Glomerular endothelial cell (primary cell): ENCODE measurements at places on chromosomes 12 and 14.

GRCh38 chr12:89472508-89472907, 52.1 kb downstream of the GALNT4 start:
- DNase-seq, result no peak

GRCh38 chr12:90945070-90945649, 9.8 kb downstream of the CCER1 start:
- no peak for DNase-seq

DNA sequence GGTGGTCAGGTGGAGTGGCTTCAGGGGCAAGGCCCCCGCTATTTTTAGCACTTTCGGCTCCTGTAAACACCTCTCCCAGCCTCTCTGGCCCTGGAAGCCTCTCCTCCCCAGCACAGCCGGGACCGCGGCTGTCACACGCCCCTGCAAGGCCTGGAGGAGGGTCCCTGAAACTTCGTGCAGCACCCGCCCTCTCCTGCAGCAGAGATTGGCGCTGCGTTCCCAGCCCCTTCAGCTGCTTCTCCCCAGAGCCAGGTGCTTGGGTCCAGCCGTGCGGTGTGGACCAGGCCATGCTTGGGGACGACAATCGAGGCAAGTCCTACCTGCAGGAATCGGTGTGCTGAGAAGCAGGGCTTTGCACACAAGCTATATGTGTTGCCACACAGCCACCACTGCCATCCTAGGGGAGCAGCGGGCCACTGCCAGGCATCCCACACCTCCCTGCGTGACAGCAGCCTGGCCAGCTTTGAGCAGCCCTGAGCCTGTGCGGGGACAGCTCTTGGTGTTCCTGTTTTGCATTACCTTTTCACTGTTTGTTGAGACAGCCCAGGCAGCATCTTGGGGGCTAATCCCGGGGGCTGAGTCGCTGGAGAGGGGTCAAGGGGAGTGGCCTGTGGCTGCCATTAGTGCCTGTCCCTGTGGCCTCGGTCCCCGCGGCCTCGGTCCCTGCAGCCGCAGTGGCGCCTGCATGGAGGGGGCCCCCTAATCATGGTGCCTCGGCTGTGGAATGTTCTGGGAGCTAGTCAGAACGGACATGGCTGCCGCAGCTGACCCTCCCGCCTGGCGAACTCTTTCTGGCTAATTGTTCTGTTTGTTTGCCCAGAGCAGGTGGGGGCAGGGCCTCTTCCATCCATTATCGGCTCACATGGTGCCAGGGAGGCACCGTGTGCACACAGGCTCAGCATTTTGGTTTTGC, 27.6 kb upstream of the TRAF3 start:
- no peak for DNase-seq

- DNase-seq, result no peak
Measured at GRCh38 chr14:61444215-61444768, 122.9 kb downstream of the PRKCH start.

DNA sequence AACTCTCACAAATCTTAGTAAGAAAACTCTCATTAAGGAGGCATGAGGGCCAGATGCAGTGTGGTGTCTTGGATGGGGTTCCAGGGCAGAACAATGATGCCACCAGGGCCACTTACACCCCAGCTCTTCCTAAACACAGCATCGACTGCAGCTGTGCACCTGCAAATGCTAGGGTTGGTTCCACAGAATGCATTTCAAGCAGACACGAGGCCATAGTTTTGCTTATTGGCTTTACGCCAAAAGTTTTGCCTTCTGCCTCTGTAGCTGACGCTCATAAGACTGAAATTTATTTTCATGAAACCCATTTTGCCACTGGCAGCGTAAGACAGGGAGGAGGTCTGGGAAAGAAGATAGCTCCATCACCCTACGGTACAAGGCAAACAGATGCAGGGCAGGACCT, 179.0 kb downstream of the RIMBP2 start:
- DNase-seq, result no peak

DNA sequence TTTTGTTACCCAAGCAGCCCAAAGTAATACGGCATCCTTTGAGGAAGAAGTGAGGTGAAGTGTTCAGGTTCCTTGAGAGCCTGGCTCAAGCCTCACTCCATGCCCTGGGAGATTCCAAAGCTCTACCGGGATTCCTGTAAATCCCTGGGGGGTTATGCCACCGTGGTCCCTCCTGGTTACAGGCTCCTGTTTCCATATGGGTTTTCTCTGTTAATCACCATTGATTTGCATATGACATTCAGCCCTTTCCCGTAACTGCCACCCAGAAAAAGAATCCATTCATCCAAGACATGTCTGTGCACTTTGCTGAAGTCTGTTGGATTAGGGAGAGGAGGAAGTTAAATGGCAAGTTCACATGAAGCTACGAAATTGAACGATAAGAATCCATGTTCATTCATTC, 27.9 kb upstream of the CCDC60 start:
- DNase-seq, result no peak

GRCh38 chr12:104535369-104535768, 78.6 kb downstream of the CHST11 start:
- no peak for DNase-seq

- no peak for DNase-seq
Measured at GRCh38 chr12:130879781-130880389, 8.0 kb downstream of the RAN start.

DNA sequence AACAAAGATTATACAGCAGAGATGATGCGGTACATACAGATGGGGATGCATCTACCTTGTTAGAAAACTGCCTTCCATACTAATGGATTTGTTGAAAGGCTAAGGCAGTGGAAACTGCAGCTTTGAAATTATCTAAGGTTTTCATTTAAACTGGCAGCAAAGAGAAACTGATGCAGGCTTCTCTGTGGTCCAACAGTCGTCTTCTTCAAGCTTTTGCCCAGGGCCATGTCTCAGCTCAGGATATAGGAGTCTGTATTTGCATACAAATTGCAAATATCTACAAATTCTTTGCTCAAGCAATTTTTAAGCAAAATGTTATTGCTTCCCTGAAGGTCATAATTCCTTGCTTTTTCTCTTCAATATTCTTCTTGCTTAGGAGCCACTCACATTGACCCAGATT, 33.7 kb downstream of the ERH start:
- DNase-seq, result no peak

DNA sequence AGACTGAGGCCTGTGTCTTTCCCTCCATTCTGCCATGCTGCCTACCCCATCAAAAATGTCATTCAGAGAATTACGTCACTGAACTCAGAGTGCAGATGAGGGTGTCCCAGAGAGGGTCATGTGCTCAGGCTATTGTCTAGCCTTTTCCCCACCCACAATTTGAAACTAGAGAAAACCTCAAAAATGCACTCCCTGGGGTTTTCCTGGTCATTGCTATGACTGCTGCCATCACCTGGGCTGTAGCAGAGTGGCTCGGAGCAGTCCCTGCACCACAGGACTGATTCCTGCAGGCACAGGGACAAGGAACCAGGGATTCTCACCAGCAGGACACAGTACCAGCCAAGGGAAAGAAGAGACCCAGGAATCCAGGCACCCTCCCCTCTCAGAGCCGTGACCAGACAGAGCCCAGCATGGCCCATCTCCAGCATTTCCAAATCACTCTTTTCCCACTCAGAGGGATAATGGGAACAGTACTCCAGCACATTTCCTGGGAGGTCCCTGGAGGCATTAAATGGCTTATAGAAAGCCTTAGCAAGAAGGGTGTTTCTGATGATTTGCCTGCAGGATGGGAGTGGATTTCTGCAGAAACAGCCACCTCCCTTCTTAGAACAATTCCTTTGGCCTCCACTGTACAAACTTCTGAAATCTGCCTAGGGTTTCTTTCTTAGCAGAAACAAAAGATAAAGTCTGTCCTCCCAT, 45.9 kb downstream of the VWF start:
- DNase-seq, result no peak

DNA sequence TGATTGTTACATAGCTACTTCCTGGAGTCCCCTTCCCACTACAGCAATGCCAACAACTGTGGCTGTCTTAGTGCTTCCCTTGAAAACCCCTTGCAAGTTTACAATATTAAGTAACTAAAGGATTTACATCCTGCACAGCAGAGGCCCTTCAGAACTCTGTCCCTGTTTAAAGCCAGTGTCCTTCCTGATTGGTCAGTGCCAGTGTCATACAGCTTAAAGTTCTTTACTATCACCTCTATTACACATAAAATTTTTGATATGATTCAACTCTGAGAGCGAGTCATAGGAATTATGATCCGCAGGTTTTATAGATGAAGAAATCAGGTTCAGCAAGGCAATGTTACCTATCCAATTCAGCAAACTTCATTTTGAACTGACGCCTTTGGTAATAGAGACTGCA, 91.4 kb upstream of the ALX1 start:
- DNase-seq, result no peak

GRCh38 chr12:100450735-100451134, 22.9 kb upstream of the NR1H4 start:
- no peak for DNase-seq

GRCh38 chr12:93025145-93026103, 96.3 kb upstream of the EEA1 start:
- DNase-seq, result peak; percentile 66

DNA sequence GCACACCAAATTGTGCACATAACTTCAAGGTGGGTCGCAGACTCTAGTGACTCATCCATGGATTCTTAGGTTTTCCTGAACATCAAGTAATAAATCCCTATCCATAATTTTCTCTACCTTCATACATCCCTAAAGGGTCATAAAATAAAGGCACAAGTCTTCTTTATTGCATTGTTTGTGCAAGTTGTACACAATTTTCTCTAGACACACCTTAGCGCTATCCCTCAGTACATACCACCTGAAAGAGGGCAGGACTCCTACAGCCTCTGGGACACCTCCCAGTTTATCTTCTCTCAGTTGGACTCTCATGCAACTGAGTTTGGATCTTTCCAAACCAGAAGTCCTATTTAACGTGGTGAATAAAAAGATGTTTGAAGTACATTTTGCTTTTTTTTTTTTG, 168.5 kb upstream of the BMP4 start:
- no peak for DNase-seq

GRCh38 chr12:38159092-38159551, 157.5 kb upstream of the ALG10B start:
- no peak for DNase-seq

- DNase-seq, result no peak
Measured at GRCh38 chr14:102049258-102050025, 37.4 kb downstream of the HSP90AA1 start.

DNA sequence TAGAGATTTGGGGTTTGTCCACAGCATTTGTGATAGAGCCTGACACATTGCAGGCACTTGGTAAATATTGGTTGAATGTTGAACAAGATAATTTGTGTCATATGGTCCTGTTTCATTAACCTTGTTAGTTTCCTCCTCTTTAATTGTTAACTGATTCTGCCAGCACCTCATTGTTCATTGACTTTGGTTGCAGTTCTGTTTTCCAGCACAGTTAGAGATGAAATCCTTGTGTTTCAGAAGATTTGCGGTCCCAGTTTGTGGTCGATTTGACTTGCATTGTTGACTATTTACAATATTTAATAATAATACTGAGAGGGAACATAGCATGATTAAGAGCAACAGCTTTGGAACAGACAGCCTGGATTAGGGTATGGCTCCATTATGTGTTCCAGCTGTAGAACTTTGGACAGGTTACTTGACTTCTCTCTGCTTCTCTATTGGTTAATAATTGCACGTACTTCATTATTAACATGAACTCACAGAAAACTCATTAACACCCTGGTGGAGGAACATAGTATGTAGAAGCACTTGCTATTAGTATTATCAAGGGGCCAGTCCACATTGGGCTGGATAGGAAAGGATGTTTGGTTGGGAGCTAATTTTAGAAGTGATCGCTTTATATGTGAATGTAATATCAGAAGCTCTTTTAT, 8.7 kb downstream of the DRAM1 start:
- DNase-seq, result no peak

- no peak for DNase-seq
Measured at GRCh38 chr14:20998139-20998538, 954 bp upstream of the SLC39A2 start.

- no peak for DNase-seq
Measured at GRCh38 chr12:77630790-77631445, 199.8 kb upstream of the NAV3 start.

DNA sequence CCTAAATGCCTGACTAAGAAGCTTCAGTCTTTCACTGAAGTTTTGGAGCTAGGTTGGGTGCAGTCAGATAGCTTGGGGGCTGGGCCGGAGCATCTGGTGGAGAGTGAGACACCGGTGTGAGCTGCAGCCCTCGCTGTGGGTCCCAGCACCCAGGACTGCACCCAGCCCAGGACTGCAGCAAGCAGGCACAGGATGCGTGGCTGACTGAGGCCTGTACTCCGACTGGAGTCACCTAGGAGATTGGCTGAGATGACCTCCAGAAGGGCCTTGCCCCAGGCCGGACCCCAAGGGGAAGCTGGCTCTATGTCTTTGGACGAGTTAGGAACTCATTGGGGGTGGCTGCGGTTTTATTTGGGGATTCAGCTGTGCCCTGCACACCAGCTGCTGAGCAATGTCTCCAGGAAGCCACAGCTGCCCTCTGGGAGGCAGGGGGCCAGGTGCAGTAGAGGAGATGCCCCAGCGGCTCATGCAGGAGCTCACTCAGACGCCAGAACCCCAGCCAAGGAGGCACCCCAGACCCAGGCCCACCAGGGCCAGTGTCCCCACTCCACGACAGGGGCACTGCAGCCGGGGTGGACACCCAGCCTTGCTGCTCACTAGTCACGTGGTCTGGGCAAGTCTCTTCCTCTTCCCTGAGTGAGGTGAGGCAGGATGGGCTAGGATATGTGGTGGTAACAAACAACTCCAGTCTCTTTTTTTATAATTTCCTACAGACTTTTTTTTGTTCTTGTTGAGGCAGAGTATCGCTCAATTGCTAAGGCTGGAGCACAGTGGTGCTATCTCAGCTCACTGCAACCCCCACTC, 31.8 kb upstream of the RCOR1 start:
- no peak for DNase-seq

DNA sequence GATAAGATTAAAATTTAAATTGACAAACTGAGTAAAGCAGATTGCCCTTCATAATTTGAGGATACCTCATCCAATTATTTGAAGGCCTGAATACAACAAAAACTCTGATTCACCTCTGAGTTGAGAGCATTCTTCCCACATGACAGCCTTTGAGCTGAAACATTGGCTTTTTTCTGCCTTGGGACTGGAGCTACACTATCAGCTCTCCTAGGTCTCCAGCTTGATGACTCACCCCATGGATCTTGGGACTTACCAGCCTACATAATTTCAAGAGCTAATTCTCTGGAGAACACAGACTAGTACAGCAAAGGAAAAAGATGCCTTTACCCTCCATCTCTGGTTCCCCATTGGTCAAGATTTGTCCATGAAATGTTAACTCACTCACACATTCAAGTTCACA, 555.1 kb downstream of the FOXG1 start:
- no peak for DNase-seq

DNA sequence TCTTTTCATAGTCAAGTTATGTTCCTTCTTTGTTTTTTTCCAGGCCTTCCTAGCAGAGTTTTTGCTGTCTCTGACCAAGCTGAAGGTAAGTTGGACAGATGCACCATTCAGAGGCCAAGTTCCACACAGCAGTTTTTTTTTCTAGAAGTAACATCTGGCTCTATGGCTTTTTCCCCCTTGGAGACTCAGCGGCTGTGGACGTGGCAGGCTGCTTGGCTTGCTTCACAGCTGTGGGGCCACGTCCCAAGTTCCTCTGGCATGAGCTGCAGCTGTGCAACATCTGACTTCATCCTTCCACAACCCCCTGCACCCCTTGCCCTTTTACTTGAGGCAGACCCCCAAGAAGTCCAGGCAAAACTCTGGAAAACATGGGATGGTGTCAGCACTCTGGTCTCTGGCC, 24.2 kb upstream of the RHOJ start:
- no peak for DNase-seq

GRCh38 chr12:851913-852312, 97.6 kb downstream of the RAD52 start:
- DNase-seq, result no peak
